ENCODE measurements at places on chromosomes 2 and 18. TPM values are rescaled to one million over a fixed set of nuclear protein-coding genes. Genes with fewer than 3 reads are reported as not detected.

Gene UGT1A4
- not detected for total RNA-seq

Gene ARHGEF33
- total RNA-seq: 0.22 TPM

Gene GPR45
- 0.22 TPM for total RNA-seq

Gene TSPYL6
- not detected for total RNA-seq

Gene GPBAR1
- 0.22 TPM for total RNA-seq

Data from placental pericyte (primary cell).